Adipocyte (in vitro differentiated cells): ENCODE measurements at places on chromosomes 2 and 18.

DNA sequence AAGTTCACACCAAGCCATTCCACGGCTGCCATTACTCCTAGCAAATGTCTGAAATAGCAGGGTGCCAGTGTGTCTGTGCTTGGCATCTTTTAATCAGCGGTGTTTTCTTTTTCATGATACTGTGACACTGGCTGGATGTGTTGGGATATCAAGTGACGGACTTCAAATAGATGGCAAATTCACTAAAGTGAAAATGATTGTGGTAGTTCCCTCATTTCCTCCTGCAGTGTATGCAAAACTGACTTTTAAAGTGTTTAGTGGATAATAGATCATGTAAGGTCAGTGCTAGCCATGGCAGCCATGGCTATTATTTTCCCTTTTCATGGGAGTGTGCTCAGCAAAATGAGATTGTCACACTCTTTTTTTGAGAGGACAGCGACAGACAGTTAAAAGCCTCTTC, 261.5 kb upstream of the SIX3 start:
- no peak for DNase-seq

DNA sequence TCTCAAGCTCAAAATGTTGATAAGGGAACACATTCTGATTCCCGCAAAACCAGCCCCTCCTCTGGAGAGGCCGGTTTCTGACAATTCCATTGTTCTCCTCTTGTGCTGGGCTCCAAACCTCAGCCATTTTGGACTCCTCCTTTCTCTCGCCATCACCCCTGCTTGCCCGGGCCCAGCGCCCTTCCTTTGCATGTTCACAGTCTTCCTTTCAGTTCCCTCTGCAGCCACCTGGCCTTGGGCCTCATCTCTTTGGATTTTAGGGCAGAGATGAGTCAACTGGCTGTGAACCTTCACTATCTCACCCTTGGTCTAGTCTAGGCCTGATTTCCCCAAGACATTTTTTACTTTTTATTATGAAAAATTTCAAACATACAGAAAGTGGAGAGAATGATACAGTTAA, 155.9 kb upstream of the MAP3K20 start:
- no peak for DNase-seq

GRCh38 chr18:59352250-59352855, 6.7 kb downstream of the LMAN1 start:
- no peak for DNase-seq

DNA sequence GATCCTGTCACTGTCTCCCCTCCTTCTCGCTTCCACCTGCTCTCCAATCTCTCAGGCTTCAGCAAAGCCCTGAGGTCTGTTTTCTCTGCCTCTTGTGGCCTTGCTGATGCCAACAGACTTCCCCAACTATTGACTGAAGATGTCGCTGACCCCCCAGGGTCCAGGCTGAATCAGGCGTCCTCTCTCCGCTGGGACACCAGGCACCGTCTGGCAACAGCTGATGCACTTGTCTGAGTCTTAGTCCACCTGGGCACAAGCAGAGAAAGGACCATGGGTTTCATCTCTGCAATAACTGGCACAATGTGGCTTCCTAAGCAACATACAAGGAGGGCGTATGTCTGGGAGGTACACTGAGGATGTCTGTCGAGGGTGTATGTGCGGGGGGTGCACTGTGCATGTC, 248.7 kb upstream of the MYT1L start:
- DNase-seq = no peak

DNA sequence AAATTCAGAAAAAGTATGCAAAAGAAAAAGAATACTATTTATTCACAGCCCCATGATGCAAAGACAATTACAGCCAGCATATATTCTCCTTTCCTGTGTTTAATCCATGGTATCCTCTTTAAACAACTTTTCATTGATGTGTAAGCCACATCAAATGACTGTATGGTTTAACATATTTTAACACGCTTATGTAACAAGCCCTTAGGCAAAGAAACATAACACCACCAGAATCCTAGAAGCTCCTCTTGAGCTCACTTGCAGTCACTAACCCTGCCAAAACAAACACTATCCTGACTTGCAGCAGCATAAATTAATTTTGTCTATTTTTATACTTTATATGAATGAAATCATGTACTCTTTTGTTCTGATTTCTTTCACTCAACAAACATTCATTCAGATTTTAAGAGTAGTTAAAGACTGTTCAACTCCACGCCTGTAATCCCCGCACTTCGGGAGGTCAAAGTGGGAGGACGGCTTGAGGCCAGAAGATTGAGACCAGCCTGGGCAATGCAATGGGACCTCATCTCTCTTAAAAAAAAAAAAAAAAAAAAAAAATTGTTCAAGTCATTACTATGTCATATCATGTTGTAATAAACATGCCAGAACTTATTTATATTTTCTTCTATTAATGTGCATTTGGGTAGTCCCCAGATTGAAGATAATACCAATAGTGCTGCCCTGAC, 226.3 kb downstream of the NBAS start:
- DNase-seq = peak; percentile 66

- no peak for DNase-seq
These were observed 91.0 kb downstream of the MAPRE2 start for GRCh38 chr18:35132021-35132902.

DNA sequence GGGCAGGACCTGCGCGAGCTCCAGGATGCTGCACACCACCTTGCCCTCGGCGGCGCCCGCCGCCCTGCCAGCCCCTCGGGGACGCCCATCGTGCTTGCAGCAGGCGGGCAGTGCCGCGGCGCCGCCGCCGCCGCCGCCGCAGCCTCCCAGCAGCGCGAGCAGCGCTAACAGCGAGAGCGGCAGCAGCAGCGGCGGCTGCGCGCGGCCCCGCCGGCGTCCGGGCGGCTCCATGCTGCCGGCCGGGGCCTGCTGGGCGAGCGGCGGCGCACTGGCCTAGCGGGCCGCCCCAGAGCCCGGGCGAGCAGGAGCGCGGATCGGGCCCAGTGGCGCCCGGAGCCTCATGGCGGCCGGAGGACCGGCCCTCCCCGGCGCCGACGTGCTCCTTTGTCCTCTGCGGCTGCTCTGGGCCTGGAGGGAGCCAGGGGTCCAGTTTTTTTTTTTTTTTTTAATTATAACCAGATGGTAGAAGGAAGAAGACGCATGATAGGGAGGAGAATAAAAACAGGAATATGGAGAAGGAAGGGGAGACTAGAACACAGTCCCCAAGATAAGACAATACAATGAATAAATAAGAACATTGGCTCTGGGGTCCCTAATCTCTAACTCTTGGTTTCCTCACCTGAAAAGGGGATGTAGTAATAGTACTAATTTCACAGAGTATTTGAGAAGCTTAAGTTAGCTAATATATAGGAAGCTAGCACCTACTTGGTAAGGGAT, 17.1 kb upstream of the ANKRD62 start:
- peak; percentile 53 for DNase-seq
